ENCODE measurements at places on chromosomes 4 and X. TPM values are rescaled to one million over a fixed set of nuclear protein-coding genes. Genes with fewer than 3 reads are reported as not detected.
A peak's percentile ranks its signal among the peaks of the same experiment; 100 is the strongest.

DNA sequence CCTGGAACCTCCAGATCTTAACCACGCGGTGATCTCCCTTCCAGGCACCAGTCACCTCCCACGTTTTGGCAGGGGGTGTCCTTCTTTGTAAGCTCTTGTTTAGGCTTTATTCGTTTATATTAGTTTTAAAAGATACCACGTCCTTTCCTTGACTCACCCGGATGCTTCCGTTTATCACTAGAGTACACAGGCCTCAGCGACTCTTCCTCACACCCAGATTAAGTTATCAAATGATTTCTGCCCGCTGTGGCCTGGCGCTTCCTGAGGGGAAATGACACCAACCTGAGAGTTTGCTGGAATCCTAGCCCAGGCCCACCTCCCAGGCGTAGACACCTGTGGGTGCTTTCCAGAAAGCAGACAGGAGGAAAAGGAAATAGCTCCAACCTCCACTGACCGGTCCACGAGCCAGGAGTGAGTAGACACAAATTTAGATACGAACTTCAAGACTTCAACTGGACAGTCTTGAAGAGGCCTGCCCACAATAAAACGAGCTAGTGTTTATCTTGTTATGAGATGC, 756 bp upstream of the ADAMTS3 start:
- peak; percentile 1 for DNase-seq

GRCh38 chrX:14027036-14027435, 2.7 kb downstream of the GEMIN8 start:
- peak; percentile 9 for DNase-seq

DNA sequence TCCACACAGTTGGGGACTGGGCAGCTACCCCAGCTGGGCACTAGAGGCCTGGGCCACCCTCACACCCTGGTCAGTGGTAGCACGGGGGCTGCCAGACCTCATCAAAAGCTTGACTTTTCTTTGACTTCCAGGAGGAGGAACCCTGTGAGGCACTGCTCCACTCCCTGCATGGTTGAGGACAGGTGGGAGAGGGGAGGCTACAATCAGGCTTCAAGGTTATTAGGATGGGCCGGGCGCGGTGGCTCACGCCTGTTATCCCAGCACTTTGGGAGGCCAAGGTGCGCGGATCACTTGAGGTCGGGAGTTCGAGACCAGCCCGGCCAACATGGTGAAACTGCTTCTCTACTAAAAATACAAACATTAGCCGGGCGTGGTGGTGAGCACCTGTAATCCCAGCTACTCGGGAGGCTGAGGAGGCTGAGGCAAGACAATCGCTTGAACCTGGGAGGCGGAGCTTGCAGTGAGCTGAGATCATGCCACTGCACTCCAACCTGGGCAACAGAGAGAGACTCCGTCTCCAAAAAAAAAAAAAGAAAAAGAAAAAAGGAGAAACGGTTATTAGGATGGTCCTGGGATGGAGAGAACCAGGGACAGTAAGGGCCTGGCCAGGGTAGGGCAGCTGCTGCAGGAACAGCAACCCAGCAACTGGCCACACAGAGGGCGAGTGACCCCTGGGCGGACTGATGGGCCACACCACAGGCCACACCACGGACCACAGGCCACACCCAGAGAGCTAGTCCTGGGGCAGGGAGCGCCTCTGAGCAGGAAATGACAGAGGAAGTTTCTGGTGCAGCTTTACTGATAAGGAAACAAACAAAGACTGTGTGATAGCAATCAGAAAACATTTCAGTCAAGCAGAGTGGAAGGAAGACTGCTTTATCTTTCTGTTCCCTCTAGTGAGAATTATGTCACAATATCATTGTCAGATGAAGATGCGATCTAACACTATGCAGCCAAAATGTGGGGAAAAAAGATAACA, 20.5 kb upstream of the OPN1LW start:
- peak; percentile 52 for DNase-seq

GRCh38 chrX:106940068-106940467, 19.9 kb downstream of the CLDN2 start:
- peak; percentile 28 for DNase-seq

GRCh38 chr4:8090744-8091301, 67.8 kb downstream of the ABLIM2 start:
- no peak for DNase-seq

DNA sequence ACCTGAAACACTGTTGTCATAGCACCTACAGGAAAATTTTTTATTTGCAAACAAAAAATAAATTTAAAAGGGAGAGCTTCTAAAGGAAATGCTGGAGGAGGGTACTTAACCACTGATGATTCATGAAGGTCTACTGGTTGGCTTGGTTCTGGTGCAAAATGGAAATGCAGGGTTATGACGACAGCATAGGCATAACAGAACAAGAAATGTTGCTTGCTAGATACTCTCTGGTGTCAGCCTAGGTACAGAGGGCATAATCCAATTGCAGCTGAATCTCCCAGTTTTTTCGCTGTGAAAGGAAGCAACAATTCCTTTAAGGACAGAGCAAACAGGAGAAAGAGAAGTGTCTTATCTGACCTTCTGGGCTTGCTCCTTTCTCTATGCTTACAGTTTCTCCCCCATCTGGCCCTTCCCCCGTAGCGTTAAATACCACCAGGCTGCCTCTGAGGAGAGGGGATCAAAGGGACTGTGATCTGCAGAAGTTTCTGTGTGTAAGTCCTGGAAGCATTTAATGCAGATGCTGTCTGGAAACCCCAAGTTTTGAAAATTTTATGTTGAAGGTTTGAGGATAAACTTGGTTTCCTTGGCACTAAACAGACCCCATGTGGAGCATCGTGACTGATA, 23.7 kb upstream of the CASK start:
- no peak for DNase-seq

Gene MAGEA9B
- total RNA-seq, result not detected

GRCh38 chrX:153405426-153405825, 4.3 kb upstream of the PNMA6E start:
- no peak for DNase-seq

GRCh38 chr4:26476545-26476944, 13.7 kb downstream of the CCKAR start:
- DNase-seq, result no peak
